ENCODE measurements at places on chromosomes 7 and 10. TPM values are rescaled to one million over a fixed set of nuclear protein-coding genes. Genes with fewer than 3 reads are reported as not detected.

The COBL gene
- total RNA-seq: under 0.01 TPM

The PLEKHS1 gene
- total RNA-seq: under 0.01 TPM

The GSDME gene
- 75.3 TPM for total RNA-seq

The FAM221A gene
- total RNA-seq: 2.8 TPM

The PHYHIPL gene
- total RNA-seq: not detected
